Stimulated activated CD8-positive, alpha-beta memory T cell treated with anti-CD3 and anti-CD28 coated beads, Interleukin-2, amount 100 ng/mL, for 1 hour (primary cell): ENCODE measurements at places on chromosomes 5 and 9.

GRCh38 chr5:142871363-142872193 lies 101.4 kb downstream of the ARHGAP26 start:
- DNase-seq: no peak

DNA sequence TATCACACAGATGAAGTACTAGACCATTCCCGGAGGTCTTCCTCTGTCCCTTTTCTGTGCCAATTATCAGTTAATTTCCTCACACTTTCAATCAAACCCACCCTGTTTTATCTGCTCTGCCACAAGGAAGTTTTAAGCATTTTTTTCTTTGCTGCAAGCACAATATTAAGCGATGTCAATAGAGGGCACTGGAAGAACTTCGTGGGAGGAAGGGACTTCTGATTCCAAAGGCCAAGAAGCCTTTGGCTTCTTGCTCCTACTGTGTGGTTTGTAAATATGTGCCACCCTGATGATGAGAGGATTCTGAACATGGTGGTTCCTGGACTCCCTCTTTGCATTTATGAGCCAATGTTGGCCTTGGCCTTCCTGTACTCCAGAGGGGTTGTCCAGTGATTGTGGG lies 1712.5 kb upstream of the C9orf72 start:
- DNase-seq: no peak

DNA sequence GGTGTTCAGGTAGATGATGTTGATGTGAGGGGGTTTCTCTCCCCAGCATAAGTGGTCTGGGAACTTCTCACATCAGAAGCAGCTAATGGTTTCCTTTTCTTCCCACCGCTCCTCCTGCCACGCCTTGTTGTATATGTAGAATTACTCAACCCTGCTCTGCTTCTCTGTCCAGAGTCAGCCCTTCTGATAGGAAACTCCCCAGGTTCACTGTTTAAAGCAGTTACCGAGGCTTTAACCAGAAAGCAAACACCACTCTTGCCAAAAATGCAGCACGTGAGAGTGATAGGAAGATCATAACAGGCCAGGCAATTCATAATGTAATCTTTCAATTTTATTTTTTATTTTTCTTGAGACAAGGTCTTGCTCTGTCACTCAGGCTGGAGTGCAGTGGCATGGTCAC lies 10.5 kb upstream of the TMEM252 start:
- no peak for DNase-seq

DNA sequence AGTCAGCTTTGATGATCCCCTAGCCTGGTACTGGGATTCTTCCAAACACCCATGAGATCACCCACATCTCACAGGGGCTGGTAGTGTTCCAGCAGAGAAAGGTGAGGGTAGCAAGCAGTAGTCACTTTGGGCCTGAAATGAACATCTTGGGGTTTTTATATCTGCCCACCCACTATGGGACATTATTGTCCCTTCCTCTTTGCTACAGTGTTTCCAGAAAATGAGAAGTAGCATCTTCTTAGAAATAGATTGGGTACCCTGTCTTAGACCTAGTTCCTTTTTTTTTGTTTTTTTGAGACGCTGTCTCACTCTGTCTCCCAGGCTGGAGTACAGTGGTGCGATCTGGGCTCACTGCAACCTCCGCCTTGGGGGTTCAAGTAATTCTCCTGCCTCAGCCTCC lies 249.2 kb upstream of the ANKRD55 start:
- no peak for DNase-seq

DNA sequence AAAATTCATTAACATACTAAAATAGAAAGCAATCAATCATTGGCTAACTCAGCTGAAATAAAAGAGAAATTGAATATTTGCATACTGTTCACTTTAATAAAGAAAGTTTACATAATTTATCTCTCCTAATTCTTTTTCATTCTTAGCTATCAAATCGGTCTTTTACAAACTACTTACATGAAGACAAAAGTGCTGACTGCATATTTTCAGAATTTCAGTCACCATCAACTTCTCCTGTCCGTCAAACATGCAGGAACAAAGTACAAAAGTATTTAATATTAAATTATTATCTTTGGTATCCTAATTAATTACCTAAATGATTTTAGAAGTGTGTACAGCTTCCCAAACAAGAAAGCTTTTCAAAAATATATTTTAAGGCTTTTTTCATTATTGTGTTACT lies 248.4 kb downstream of the CYLC2 start:
- no peak for DNase-seq

GRCh38 chr5:96142786-96143434 lies 181.3 kb upstream of the ELL2 start:
- no peak for DNase-seq

GRCh38 chr5:127076315-127077129 lies 3.2 kb upstream of the C5orf63 start:
- DNase-seq: no peak

DNA sequence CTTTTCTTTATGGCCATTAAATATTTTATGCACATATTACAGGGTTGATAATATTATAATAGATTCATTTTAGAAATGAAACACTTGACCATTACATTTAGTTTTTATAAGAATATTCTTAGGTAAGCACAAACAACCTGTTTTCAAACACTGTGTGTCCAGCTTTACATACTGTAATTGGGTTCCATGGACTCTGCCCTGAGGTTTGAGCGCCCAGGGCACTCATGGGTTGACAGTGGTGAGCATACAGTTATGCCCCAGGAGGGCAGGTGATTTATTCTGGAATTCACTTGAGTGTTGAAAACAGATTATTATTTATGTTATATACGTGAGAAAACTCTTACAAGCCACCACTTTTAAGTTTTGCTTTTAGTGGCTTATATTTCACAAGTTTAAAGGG lies 33.7 kb downstream of the TRIO start:
- no peak for DNase-seq

DNA sequence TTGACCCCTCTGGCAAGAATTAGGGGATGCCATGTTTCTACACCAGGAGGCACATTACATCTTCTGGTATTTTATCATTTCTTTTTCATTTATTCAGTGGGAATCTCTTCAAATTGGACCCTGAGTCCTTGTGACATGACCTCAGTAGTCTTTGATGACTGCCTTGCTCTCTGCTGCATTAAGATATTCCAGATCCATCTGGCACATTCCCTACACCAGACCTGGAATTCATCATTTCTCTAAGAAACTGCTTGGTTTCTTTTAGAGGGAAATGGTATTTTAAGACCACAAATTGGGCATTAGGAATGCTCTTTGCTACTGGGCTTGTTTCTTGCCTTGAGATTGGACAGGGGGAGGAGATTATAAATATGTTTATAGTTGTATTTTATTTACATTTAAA lies 61.0 kb downstream of the GALNT10 start:
- DNase-seq: no peak

- no peak for DNase-seq
These were observed 53.9 kb downstream of the FXN start for GRCh38 chr9:69089491-69089890.

DNA sequence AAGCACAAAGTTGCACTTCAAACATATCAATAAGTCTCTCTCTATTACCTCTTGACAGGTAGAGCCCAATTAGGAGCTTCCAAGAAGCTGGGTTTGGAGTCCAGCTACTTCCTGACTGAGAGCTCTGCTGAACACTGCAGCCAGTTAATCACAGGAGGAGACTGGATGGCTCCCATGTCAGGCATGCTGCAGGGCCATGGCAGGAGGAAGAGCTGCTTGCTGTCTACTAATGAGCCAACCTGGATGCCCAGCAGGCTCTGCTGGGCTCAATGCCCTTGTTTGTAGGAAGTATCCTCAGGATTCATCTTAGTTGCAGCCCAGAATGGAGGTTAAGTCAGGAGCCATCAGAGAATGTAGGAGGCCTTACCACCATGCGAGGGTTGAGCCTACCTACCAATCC lies 91.9 kb downstream of the TMEM215 start:
- no peak for DNase-seq

GRCh38 chr5:178555005-178555404 lies 35.2 kb downstream of the COL23A1 start:
- no peak for DNase-seq

DNA sequence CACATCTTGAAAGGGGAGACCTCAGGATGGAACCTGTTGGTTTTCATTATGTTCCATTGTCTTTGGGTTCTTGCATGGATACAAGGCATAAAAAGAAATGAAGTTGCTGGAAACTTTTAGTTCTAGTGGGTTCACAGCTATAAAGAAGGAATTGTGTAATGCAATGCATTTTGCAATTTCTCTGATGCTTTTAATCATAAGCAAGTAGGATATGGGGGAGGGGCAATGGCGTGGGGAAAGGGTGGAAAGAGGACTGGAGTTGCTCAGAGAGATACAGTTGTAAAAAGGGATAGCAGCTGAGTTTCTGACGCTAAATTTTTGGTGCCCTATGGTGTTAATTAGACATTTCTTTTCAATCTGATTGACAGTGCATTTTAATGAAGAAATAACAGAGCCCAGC lies 88.6 kb upstream of the FANCC start:
- no peak for DNase-seq

GRCh38 chr5:112951124-112951702 lies 25.4 kb upstream of the DCP2 start:
- DNase-seq: no peak

GRCh38 chr5:42812620-42813019 lies 928 bp upstream of the SELENOP start:
- DNase-seq: no peak

GRCh38 chr5:145834554-145834916 lies 607 bp downstream of the PRELID2 start:
- no peak for DNase-seq

GRCh38 chr5:63961598-63962161 lies 565 bp downstream of the HTR1A start:
- DNase-seq: no peak
